ENCODE measurements at places on chromosomes 3 and 15. TPM values are rescaled to one million over a fixed set of nuclear protein-coding genes. Genes with fewer than 3 reads are reported as not detected.

Gene NDN
- 20.3 TPM for total RNA-seq

Gene HIGD2B
- total RNA-seq, result not detected

Gene AADAC
- total RNA-seq, result 0.13 TPM

Gene RPL29
- 811 TPM for total RNA-seq

Gene FGD5
- 86.3 TPM for total RNA-seq
